Diencephalon (tissue), 1 donor: ENCODE measurements at places on chromosomes 12 and 14. TPM values are rescaled to one million over a fixed set of nuclear protein-coding genes. Genes with fewer than 3 reads are reported as not detected.

The CDK2 gene
- 12.7 TPM for total RNA-seq

The ARHGEF25 gene
- 22.4 TPM for total RNA-seq

The ACSM4 gene
- not detected for total RNA-seq

The TNFAIP2 gene
- 12.7 TPM for total RNA-seq

The STX2 gene
- total RNA-seq: 27.7 TPM

The CLEC4A gene
- 1.4 TPM for total RNA-seq

The CARMIL3 gene
- total RNA-seq: 28.8 TPM

The TAS2R50 gene
- 7.6 TPM for total RNA-seq

The ACRBP gene
- 0.46 TPM for total RNA-seq

The P2RX2 gene
- total RNA-seq: not detected

The KRT2 gene
- total RNA-seq: not detected
